ENCODE measurements at places on chromosomes 5 and 9.

- DNase-seq, result no peak
These were observed 125.1 kb upstream of the SH3GL2 start for GRCh38 chr9:17453751-17454150.

GRCh38 chr5:38417658-38418017 is 138.8 kb downstream of the LIFR start:
- DNase-seq, result no peak

DNA sequence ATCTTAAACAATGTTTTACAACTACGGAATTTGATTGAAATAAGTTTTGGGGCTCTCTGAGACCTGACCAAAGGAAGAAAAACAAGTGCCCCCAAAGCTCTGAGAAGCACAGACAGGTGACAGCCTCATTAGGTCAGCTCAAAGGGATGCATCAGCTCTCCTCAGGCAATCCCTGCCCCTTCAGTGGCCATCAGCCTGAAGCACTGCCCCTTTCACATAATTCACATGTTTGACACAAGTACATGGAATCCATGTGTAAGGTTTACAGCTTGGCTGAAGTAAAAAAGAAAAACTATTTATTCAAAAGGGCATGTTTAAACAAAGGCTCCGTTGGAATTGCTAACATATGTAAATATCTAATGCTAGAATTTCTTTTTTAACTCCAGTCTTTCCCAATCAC is 56.3 kb downstream of the TSSK1B start:
- no peak for DNase-seq

DNA sequence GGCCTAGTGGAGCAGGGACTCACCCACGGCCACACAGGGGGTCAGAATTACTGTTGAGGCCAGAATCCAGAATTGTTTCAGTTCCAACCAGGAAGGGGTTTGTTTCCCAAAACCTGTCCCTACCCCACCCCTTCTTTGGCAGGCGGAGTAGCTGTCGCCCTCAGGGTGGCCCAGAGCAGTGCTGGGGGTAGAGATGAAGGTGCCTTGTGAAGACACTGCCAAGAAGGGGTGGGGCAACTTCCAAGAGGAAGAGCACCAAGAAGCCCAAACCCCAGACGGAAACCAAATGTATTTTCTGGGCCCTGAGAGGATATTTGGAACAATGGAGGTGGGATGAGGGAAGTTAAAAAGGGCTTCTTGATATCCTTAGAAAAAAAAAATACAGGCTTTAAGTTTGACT is 11.4 kb upstream of the NDST1 start:
- no peak for DNase-seq

DNA sequence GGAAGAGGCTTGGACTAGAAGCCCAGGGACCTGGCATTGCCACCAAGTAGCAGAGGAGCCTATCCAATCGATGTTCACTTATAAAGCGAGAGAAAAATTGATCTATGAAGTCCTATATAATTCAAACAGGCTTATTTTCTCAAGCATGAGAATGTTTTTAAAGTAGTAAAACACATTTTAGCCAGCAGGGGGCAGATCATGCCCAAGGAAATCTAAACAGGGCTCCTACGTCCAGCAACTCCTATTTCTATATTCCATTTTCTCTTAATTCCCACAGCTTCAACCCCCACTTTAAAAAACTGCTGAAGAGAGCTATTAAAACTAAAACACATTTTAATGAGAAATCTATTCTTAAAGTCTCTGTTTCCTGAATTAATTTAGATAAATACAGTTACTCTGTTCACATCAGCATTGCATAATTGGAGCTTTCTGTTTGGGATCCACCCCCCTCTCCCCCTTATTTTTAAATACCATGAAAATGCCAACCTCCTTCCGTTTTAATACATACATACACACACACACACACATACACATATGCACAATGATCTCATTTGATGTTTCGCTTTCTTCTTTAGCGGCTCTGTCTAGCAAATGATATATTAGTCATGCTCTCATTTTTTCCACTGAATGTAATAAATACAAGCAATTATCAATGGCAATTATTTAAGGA is 144.9 kb downstream of the MYO10 start:
- no peak for DNase-seq

DNA sequence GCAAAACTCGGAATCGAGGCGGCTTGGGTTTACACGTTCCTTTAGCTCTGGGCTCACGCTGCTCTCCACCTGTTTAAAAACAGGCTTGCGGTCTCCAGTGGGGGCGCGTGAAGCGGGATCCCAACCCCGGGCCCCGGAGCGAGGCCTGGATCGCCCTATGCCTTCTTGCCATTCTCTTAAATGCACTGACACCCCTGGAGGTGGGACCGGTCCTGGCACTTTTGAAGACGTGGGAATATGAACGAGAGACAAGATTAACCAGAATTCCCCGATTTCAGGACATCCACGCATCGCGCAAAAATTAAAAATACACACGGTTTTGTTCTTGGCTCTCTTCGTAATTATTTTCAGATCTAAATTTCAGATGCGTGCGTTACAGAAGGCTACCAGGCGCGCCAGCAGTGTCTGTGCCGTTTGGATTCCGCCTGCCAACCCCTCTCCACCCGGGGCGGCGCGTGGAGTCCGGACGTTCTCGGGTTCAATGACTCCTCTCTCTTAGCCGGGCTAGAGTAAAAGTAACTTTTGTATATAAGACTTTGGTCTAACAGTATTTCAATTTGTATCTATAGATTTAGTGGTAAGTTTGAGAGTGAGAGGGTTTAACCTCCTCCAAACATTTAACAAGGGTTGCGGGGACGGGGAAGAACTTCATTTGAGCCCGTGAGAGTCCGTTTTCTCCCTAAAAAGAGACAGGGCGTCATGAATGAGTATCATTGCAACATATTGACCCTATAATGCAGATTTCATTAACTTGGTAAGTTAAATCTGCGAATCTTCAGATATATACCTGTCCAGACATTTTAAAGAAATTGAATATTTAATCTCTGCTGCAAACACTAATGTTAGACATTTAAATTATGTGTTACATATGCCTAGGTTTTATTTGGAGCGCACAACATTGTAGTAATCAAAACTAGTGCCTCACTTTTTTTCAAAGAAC is 3.8 kb downstream of the FOXD1 start:
- DNase-seq, result no peak
